ENCODE measurements at places on chromosomes 7 and 10.

DNA sequence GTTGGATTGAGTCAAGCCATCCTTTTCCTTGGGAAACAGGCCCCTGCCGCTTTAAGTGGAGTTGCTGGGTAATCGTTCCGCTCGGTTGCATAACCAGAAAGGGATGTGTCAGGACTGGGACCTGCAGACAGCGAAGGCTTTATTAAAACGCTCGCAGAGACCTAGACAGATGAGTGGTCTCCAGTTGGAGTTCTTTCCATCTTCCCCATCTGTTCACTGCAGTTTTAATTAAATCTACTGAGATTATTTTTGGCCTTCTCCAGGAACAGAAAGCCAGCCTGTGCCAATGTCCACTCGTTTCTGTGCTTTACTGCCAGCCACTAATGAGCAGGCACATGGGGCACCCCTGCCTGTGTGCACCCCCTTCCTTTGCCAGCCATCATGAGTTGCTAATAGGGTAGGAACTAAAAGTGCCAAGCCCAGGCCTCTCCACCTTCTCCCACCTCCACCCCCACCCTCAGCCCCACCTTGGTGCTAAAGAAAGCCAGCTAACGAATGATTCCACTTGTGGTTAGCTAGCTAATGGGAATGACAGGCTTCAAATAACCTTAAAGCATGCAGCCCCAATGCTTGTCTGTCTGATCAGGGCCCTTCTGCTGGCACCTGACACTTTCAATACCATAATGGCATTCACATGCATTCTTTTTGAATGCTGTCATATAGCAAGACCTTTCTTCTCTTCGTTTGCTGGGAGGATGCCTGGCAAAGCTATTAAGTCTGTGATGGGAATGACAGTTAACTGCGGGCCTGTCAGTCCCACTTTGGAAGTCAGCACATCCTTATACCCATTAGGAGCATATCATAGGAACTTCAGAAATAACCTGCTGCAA, 556.8 kb upstream of the GALNT17 start:
- peak; percentile 84 for DNase-seq

GRCh38 chr10:83166344-83166743, 973.0 kb upstream of the GHITM start:
- peak; percentile 66 for DNase-seq

GRCh38 chr10:116450861-116451260, 23.2 kb downstream of the PNLIPRP3 start:
- no peak for DNase-seq

DNA sequence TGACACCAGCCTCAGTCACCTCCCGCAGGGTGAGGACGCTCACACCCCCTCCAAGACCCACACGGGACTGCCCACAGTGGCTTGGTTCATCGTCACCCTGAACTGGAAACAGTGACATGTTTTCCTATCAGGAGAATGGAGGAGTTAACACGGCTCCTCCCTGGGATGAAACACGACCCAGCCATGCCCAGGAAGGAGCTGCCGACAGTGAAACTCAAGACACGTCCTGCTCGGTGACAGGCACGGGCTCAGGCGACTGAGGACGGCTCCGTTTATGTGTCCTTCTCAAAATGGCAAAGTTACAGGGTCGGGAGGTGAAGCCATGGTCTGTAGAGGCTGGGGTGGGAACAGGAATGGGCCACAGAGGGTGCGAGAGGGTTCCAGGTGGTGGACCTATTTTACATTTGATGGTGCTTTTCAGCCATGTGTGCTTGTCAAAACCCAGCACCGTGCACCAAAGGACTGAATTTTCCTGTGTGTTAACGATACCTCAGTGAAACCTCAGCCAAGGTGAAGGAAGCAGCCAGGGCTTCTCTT, 272.4 kb downstream of the ADARB2 start:
- DNase-seq: no peak

DNA sequence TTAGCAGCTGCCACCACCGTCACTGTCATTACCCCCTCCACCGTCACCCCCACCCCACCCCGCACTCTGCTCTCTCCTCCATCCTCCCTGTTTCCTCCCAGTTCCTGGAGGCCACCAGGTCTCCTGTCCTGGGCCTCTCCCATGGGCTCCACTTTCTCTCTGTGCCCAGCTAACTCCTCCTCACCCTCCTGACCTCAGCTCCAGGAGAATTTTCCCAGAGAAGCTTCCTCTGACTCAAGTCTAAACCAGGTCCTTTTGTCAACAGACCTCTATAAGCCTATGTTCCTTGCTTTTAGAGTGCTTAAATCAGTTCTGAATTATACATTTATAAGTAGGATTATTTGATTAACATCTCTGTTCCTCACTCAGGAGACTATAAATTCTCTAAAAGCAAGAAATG, 150.0 kb downstream of the ARHGAP12 start:
- DNase-seq: no peak

DNA sequence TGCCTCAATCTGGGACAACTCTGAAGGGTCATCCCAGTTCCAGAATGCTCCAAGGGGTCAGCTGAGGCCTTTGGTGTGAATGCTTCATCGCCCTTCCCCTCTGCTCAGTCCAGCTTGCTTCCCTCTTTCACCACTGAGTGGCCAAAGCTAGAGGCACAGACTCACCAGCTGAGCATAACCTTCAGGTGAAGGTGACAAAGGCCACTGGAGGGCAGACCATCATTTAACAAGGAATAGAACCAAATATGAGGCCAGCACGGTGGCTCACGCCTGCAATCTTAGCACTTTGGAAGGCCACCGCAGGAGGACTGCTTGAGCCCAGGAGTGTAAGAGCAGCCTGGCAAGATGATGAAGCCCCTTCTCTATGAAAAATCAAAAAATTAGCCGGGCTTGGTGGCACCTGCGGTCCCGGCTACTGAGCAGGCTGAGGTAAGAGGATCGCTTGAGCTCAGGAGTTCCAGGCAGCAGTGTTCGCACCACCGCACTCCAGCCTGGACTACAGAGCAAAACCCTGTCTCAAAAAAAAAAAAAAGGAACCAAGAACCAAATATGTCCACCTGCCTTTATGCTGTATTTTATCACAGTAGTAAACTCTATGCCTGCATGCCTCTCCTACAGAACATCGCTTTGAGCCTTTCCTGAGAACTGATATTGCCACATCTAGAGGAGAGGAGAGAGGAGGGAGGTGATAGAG, 13.4 kb downstream of the PRKAG2 start:
- DNase-seq: peak; percentile 48

- no peak for DNase-seq
Measured at GRCh38 chr7:117140921-117141320, 181.9 kb downstream of the WNT2 start.

GRCh38 chr7:158706273-158706704, 1.7 kb upstream of the NCAPG2 start:
- DNase-seq: no peak

GRCh38 chr10:33133557-33133956, 175.5 kb upstream of the ITGB1 start:
- no peak for DNase-seq

DNA sequence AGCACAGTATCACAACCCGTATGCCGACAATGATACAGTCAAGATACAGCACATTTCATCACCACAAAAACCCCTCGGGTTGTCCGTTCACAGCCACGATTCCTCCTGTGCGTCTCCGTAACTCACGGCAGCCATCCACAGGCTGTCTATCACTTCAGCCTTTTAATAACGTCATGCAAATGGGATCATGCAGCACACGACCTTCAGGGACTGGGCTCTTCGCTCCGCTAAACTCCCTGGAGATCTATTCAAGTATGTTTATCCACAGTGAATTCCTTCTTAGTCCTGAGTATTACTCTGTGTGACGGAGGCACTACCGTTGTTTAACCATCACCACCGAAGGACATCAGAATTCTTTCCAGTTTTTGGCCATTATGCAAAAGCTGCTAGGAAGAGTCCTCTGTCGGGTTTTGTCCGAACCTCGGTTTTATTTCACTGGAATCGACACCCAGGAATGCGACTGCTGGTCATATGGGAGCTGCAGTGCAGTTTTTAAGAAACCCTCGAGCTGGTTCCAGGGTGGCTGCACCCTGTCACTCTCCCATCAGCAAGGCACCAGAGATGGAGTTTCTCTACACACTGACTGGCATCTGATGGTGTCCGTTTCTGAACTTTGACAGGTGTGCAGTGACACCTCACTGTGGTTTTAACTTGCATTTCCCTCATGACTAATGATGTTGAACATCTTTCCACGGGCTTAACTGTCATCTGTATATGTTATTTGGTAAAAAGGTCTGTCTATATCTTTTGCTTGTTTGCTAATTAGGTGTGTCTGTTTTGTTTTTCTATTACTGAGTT, 193.6 kb downstream of the MAD1L1 start:
- DNase-seq: peak; percentile 2

- DNase-seq: no peak
Measured at GRCh38 chr7:2603044-2603965, 28.5 kb upstream of the TTYH3 start.

- no peak for DNase-seq
Measured at GRCh38 chr7:96819111-96819700, 109.6 kb upstream of the SEM1 start.

GRCh38 chr7:122543166-122543565, 155.8 kb downstream of the RNF133 start:
- no peak for DNase-seq

DNA sequence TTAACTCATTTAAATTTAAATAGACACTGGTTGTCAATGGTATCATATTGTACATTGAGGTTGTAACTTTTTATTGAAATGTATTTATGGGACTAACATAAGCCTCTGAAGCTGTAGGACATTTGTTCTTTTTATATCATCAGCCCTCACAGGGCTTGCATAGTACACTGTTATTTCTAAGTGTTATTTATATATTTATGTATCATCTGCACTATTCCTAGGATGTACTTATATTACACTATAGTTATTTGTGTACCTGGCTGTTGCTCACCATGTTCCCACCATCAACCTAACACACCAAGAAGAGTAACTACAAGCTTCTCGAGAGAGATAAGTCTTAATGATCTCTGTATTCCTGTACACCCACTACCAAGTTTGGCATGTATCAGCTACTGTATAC, 224.7 kb downstream of the PPP1R3A start:
- DNase-seq: no peak

- peak; percentile 35 for DNase-seq
Measured at GRCh38 chr7:514651-515598, 4.7 kb downstream of the PDGFA start.

DNA sequence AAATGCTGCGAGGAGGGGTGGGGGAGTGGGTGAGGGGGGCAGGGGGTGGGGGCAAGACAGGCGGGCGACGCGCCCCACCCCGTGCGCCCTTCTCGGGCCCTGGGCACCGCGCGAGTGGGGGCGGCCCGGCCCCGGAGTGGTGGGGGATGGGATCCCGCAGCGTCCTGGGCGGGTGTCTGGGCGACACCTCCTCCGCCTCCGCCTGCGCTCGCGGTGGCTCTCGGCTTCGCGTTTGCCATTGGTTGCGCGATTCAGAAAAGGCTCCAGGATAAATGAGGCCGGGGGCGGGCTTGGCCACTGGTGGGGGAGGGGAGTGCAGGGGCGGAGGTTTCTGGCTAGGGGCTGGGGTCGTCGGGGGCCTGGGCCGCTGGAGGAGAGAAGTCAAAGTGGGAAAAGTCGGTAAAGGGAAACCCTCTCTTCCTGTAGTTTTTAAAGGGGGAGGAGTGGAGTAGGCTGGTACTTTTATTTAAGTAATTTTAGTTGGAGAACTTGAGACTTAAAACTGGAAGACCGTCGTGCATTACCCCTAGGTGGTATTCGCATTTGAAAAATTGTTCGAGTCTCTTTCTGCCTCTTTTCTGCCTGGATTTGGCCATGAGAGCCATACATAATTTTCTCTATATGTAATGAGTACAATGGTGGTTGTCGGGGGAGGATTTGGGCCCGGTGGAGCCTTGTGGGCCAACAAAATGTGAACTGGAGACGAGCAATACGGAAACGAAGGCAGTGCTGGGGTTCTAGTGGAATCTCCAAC, 992 bp upstream of the IGF2BP3 start:
- peak; percentile 94 for DNase-seq

DNA sequence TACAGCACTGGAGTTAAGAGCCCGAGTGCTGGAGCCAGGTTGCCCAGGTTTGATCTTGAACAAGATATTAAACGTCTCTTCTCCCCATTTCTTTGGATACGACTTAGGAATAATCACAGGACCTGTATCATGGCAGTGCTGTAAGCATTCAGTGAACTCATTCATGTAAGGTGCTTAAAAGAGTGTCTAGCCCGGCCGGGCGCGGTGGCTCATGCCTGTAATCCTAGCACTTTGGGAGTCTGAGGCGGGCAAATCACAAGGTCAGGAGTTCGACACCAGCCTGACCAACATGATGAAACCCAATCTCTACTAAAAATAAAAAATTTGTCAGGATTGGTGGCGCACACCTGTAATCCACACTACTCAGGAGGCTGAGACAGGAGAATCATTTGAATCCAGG, 40.8 kb downstream of the CHST15 start:
- no peak for DNase-seq

GRCh38 chr7:91285696-91286355, 21.6 kb downstream of the FZD1 start:
- DNase-seq: no peak

DNA sequence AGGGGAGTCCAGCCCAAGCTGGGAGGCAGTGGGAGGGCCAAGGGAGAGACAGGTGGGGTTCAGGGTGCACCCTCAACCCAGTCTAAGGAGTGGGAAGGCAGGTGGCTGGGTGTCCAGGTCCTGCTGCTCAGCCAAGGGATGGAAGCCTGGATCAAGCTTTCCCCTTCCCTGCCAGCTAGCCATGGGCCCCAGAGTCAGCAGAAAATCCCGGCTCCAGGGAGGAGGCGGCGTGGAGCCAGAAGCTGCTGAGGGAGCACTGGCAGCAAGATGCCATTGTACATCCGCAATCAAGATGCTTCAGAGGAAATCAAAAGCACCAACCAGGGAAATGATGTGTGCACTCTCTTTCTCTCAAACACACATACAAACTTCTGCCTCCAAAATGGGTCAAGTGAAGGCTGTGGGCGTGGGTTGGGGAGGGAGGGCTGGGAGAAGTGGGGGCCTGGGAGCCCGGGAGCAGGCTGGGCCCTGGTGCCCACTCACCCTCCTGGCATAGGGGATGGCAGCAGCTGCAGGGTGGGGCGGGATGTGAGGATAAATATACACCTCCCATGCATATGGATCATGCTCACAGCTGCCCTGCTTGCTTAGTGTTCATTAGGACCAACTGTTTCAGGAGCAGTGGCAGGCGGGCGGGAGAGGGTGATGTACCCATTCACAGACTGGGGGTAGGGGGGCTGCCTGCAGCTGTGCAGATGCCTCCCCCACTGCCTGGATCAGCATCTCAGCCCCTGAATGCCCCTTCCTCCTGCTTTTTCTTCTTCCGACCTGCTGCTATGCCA, 24.2 kb downstream of the TRIM8 start:
- no peak for DNase-seq

Data from WERI-Rb-1 (cell line).